Stimulated activated CD4-positive, alpha-beta T cell treated with anti-CD3 and anti-CD28 coated beads, Interleukin-15, amount 100 ng/mL, for 1 hour (primary cell): ENCODE measurements at places on chromosomes 2 and 18.

DNA sequence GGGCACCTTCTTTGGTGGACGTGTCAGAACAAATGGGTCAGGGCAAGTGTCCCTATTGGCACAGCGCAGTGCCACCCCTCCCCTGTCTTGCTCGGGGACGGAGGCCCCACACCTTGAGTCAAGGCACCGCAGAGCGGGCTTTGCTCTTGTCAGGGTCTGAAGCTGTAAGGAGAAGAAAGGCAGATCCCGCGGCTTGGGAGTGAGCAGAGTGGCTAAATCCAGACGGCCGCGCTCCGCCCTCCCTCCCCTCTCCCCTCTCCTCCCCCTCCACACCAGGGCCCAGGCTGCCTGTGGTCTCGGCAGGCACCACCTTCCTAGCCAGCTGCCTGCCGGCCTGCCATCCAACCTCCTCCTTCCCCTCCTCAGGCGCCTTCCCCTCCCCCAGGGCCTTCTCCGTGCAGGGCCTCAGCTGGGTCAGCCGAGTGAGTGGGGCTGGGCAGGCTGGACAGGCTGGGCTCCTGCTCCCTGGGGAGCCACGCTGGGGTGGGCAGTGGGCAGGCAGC, 25.8 kb downstream of the SPEG start:
- DNase-seq = no peak

GRCh38 chr2:10079870-10080535, at the start of gene CYS1:
TSS of gene CYS1 (minus strand) at chr2:10080411. CDS start at chr2:10080223, 188 bp downstream.
- DNase-seq = no peak

DNA sequence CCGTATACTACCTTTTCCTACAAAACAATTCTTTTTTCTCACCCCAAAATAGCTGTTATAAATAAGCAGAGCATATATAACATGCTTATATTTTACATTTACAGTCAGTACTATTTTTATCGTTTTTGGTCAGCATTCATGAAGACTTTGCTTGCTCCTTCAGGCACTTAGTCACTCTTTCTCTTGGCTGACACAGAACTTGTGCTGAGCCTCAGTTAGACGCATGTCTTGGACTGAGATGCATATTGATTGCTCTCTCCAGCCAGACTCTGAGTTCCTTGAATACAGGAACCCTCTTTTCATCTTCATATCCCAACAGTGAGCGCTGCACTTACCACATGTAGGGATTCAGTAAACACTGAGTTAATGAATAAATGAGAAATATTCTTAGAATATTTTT, 158.3 kb downstream of the RTN4 start:
- DNase-seq = no peak

DNA sequence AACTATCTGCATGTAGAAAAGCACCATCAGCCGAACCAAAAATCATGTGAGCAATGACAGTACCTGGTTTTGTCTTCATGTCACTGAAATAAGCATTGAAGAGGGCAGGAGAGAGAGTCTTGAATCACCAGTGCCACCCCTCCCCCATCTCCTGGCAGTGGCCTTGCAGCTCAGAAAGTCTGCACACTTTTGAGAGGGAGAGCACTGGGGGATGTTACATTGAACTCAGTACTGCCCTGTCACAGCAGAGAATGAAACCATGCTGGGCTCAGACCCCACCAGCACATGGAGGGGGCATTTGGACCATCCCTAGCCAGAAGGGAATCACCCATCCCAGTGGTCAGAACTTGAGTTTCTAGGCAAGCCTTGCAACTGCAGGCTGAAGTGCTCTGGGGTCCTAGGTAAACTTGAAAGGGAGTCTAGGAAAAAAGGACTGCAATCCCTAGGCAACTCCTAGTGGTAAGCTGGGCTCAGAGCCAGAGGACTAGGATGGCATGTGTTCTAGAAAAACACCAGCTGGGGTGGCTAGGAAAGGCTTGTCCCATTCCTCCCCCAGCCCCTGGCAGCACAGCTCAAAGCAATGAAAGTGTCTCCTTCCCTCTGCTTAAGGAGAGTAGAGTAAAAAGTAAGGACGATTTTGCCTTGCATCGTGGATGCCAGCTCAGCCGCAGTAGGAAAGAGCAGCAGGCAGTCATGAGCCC, 259.9 kb upstream of the MYT1L start:
- no peak for DNase-seq

DNA sequence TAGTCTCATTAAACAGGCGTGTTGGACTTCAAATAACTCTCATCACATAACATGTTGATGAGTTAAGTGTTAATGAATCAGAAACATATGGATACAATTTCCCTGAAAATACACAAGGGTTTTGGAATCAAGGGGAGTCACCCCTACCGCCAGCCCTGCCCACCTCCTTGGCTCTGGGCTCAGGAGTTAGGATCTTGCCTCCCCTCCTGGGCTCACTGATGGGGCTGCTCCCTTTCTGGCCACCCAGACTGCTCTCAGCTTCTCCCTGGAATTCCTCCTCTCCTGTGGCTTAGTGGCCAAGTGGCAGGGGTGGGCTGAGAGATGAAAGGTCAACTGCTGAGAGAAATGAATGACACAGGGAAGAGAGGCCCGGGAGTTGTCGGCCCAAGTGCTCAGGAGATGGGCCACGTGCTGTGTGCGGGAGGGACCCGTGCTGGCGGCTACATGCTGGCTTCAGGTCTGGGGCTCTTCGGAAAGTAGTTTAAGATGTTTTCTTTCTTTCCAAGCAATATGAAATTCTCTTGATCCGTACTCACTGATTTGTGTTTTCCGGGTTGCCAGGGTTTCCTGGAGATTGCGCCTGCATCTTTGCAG, 55.8 kb upstream of the TNP1 start:
- DNase-seq = no peak

- DNase-seq = no peak
These were observed 42.4 kb downstream of the MRPS5 start for GRCh38 chr2:95079199-95079683.

- no peak for DNase-seq
These were observed 26.2 kb upstream of the MGAT5 start for GRCh38 chr2:134227666-134228065.

DNA sequence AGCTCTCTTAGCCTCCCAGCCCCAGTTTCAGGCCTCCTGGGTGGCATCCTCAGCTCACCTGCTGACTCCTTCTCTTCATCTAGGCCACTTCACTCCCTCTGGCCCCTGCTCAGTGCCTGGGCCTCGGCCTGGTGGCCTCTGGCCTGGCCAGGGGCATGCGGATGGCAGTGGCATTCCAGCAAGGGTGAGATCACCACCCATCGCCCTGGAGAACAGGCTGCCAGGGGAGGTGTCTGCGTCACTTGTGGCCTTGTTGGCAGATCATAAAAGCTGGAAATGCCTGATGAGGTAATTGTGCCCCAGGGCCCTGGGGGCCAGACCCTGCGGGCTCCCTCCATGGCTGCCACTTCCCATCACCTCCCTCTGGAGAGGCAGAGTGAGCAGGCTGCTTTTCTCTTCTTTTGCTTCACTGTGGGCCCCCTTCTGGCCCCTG, 72.5 kb upstream of the SMAD2 start:
- no peak for DNase-seq

GRCh38 chr2:152557273-152557888, 159.9 kb downstream of the PRPF40A start:
- no peak for DNase-seq

DNA sequence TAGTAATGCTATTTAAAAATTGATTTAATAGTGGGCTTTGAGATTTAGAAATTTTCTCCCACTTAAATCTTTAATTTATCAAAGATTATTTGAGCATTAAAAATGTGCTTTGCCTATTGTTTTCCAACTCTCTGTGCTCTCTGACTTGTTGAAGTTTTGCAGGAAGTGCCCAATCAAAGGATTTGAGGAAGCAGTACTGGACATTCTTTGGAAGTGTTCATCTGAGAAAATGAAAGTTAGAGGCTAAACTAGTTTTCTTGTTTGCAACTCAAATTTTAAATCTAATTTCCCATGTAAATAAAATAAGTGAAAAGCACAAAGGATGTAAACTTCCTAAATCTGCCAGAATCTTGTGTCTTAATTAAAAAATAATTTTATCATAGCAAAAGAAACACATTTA, 89.1 kb downstream of the CAMKMT start:
- no peak for DNase-seq

GRCh38 chr2:98086491-98087446, at the start of gene VWA3B:
TSS of gene VWA3B (plus strand) at chr2:98087167. CDS start at chr2:98093093, 5,926 bp downstream.
- no peak for DNase-seq

DNA sequence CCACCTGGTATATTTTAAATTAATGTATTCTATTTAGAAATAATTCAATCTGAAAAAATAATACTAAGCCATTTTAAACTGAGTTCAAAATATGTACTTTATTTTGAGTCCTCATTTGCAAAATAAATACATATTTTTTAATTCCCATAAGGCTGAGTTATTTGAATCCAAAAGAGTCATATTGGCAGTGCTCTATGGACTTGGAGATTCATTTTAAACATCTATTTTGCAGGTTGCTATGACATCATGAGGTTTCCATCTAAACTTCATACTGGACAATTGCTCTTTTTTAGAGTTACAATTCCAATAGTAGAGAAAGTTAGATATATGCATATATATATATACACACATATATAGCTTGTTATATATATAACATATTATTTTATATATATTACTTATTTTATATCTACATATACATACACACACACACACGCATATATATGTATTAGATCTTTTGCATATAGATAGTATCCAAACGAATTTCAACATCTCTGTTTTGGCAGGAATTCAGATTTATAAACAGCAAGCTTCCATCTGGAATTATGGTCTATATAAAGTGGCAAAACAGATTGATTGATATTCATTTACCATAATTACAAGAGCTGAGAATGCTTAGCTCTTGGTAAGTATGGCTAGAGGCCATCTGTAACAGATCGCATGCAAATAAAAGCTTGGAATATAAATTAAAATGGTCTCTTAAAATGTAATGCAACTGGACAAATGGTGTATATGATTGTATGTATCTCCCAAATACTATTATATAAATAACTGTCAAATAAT, 34.9 kb downstream of the NOL4 start:
- DNase-seq = no peak

- DNase-seq = no peak
These were observed 69.3 kb downstream of the BCL11A start for GRCh38 chr2:60484133-60484645.

DNA sequence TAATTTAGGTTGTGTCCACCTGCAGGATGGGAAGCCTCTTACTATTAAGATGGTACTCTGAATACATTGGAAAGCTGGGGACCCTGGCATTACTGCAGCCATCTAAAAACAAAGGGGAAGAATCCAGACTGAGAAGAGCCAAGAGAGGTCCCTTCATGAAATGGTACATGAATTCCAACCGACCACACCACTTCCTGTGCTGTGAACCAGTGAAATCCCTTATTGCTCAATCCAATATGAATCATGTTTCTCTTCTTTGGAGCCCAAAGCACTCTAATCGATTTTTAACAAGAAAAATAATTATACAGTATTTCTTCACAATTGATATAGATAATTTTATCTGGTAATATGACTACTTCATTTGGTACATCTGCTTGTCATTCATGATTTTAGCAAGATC, 479.7 kb upstream of the RAB6C start:
- no peak for DNase-seq

DNA sequence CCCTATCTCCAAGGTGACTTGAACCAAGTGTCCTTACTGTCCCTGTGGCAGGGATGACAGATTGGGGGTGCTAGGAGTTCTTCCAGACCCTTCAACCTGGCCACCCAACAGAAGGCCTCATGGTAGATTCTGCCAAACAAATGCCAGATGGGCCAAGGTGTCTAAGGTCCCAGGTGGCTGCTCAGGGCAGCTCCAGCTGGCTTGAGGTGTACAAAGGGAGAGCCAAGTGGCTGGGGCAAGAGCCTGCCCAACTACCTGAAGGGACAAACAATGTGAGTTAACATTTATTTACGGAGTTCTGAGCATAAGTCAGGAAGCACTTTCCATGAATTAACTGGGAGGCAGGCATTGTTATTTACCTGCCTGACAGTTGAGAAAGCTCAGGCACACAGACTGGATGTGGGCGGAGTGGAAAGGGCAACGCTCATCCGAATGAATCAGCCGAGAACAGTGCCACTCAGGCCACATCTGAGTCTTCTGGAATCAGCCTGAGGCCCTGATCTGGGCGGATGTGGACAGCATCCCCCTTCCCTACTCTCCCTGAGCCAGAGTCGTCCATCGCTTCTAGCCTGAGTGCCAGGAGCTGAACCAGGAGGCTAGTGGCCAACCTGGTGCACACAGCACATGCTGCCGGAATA, 4.4 kb upstream of the KCNIP3 start:
- no peak for DNase-seq

DNA sequence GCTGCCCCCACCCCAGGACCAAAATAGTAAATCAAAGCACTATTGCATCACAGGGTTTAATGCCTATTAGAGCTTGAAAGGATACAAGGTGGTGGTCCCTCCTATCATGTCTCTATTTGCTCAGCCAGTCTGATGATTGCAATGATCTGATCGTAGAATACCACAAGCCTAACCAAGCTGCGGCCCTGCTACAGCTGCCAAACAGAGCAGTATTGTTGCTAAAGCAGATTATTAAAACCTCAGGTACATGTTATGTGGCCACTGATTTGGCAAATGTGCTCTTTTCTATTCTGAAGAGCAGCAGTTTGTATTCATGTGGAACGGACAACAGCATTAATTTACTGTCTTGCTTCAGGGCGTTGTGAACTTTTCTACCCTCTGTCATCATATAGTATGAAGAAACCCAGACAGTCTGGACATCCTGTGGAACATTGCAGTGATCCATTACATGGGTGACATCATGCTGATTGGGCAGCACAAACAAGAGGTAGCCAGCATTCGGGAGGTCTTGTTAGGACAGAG, 8.4 kb upstream of the VAPA start:
- no peak for DNase-seq

- DNase-seq = no peak
These were observed 459.3 kb downstream of the GALR1 start for GRCh38 chr18:77708826-77709506.

GRCh38 chr2:231396058-231396821, 730 bp downstream of the B3GNT7 start:
- no peak for DNase-seq

GRCh38 chr2:230872968-230873660, 8.4 kb downstream of the ITM2C start:
- DNase-seq = no peak

GRCh38 chr2:220891405-220891804, 680.7 kb downstream of the EPHA4 start:
- no peak for DNase-seq

DNA sequence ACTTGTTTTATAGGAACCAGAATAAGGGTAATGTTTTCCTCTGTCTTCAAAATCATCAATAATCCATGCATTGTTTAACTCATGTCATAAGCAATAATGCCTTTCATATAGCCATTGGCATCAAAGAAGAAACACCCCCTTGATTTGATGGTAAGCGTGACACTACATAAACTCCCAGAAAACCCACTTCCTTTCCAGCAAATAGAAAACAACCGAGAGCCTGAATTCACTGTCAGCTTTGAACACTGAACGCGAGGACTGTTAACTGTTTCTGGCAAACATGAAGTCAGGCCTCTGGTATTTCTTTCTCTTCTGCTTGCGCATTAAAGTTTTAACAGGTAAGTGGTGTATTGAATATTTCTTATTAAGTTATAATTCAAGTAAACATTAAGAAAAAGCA, at the start of gene ICOS:
TSS of gene ICOS (plus strand) at position 229 of the 400 bp plus-strand sequence. CDS start at position 281, 52 bp downstream.
- DNase-seq = no peak
